ENCODE measurements at places on chromosomes 1 and 21.

- no peak for DNase-seq
Observed at GRCh38 chr1:8259498-8260290, 58.2 kb upstream of the SLC45A1 start.

DNA sequence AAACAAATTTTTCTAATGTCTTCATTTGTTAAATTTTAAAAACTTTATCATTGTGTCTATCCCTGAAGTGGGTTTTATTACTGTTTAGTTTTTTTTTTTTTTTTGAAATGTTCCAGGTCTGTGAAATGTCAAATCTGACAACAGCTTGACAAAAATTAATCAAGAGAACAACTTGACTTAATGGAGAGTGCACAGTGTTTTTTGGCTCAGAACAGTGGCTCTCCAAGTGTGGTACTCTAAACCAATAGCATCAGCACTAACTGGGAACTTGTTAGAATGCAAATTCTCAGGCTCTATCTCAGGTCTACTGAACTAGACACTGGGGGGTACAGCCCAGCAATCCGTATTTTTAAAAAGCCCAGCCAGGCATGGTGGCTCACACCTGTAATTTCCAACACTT is 49.2 kb downstream of the ATP1B1 start:
- no peak for DNase-seq

DNA sequence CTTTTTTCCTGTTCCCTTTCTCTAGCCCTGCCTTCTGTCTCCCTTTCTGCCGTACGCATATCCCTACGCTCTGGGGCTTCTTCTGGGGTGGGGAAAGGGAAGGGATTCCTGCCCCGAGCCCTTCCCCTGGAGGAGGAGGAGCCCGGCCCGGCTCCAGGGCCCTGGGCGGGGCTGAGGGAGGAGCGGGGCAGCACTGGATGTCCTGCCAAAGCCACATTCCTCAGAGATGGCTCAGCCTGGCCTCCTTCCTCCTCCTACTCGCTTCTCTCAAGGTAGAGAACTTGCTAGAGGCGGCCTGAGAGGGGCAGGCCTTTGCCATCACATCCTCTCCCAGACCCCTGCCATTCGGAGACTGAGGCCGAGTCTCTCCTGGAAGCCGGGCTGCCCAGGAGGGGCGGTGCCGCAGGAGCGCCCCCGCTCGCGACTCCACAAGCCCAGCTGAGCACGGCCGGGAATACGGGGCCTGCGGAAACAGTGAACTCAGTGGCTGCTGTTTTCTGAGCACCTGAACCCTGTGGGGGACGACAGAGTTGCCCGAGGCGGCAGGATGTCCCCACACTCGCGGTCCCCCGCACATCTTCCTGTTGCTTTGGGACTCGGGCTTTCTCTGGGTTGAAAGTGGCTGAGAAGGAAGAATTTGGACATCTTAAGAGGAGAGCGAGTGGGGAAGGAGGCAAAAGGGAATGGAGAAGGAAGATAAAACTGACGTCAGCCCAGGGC is 12.2 kb downstream of the ADAMTSL4 start:
- DNase-seq = peak; percentile 87

GRCh38 chr21:43188592-43189210 is 19.9 kb downstream of the CRYAA start:
- DNase-seq = no peak

DNA sequence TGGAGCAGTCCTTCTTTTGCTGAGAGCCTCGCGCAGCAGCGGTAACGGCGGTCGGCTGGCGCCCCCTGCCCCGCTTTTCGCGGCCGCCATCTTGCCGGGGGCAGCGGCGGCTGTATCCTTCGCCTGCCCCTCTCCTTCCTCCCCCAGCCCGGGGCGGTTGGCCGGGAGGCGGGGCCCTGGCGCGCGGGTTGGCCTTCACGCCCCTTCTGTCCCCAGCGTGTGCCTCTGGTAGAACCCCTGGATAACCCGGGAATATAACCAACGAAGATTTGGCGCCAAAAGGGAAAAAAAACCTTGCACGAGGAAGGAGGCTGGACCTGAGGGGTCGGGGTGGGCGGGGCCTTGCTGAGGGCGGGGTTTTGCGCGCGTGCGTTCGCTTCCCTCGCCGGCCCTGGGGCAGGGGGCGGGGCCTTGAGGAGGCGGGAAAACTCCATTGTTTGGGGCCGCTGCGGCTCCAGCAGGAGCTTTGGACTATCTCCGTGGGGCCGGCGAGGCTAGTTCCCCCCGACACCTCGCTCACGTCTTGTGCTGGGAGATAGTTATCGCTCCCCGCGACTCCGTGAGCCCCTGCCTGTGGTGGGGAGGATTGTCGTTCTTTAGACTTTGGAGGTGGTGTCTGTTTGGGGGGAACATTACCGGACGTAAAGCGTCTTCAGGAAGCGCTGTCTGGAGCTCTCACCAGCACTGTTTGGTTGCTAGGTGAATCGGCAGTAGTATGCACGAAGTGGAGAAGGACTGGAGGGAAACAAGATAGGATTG is 689 bp downstream of the NASP start:
- peak; percentile 79 for DNase-seq

- DNase-seq = no peak
Observed at GRCh38 chr1:24117132-24117531, 5.2 kb upstream of the MYOM3 start.

GRCh38 chr1:223109581-223110026 is 33.4 kb downstream of the TLR5 start:
- no peak for DNase-seq

- DNase-seq = no peak
Observed at GRCh38 chr1:51097171-51097570, 4.9 kb upstream of the C1orf185 start.

DNA sequence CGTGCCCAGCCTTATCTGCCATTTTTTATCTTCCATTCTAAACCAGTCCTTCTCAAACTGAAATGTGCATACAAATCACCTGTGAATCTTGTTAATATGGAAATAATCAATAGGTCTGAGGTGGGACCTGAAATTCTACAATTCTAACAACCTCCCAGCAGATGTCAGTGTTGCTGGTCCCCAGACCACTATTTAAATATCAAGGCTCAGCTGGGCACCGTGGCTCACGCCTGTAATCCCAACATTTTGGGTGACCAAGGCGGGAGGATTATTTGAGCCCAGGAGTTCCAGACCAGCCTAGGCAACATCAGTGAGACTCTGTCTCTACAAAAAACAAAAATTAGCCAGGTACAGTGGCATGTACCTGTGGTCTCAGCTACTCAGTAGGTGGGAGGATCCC is 4.1 kb downstream of the UQCRHL start:
- no peak for DNase-seq

DNA sequence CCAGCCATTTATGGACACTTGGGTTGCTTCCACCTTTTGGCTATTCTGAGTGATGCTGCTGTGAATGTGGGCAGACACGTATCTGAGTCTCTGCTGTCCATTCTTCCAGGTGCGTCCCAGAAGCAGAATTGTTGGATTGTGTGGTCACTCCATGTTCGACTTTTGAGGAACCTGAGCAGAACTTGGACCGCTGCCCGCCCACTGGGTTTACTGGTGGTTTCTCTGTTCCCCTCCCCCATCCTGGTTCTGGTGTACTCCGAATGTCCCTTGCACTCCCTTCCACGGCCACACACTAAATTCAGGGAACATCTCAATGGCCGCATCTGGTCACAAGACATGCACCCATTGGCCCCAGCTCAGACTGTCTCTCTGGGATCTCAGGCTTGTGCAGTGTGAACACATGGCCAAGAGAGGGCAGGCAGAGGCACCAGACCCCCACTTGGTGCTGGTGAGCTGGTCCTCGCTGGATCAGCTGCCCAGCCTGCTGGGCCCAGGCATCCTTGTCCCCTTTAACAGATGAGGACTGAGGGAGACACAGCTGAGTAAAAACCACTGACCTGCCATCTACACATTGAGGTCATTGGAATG is 565.1 kb downstream of the NPHP4 start:
- DNase-seq = no peak

DNA sequence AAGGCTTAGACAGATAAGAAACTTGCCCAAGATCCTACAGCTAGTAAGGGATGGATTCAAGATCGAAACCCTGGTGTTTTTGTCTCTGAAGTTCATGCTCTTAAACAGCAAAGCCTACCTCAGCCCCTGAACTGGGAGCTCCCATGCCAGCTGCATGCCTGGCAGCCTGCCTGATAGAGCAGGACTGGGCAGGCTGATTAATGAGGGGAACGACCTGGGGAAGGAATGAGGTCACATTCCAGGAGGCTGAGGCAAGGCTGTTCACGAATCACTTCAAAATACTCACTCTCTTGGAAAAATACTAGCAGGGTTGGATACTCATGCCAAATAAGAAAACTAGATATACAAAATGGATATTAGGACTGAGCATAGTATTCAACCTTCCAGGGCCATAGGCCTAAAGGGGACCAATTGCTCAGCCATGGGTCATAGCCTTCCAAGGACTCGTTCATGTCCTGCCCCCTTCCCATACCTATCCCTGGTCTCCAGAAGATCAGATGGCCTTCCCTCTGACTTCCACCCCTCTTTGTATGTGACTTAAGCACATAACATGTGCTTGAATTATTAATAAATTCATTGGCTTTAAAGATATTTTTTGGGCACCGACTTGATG is 15.6 kb upstream of the TACSTD2 start:
- DNase-seq = peak; percentile 81

- DNase-seq = no peak
Observed at GRCh38 chr1:203706444-203706843, 58.5 kb upstream of the LAX1 start.

GRCh38 chr21:38208118-38208517 is 48.7 kb upstream of the KCNJ15 start:
- DNase-seq = no peak
